GM13977 (cell line): ENCODE measurements at places on chromosomes 13 and 19.

- DNase-seq = no peak
These were observed 67.3 kb downstream of the KLF12 start for GRCh38 chr13:74066937-74067336.

GRCh38 chr13:25494698-25495411, 123.1 kb downstream of the ATP8A2 start:
- DNase-seq = no peak

GRCh38 chr13:111360452-111360851, 40.0 kb downstream of the TEX29 start:
- DNase-seq = no peak

- no peak for DNase-seq
These were observed 245.2 kb downstream of the TBC1D4 start for GRCh38 chr13:75236774-75237173.

- DNase-seq = no peak
These were observed 50.0 kb upstream of the WDFY2 start for GRCh38 chr13:51534041-51534817.
